ENCODE measurements at places on chromosomes 5 and 9.

GRCh38 chr5:127111112-127111511 lies 37.8 kb upstream of the C5orf63 start:
- DNase-seq = no peak

DNA sequence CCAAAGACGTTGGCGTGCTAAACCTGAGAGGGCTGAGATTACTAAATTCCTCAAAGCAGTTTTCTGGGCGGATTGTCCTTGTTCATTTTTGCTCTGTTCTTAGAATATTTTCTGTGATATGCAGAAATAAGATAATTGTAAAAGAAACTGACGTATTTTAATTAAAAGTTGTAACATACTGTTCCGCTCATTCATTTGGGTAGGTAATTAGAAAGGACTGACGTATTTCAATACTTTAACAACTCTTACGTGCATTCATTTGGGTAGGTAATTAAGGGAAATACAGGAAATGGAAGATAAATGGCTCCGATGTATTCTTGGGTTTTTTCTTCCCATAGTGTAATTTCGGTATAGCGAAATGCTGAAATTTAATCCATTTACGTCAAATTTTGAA lies 1.1 kb downstream of the OSTF1 start:
- no peak for DNase-seq

DNA sequence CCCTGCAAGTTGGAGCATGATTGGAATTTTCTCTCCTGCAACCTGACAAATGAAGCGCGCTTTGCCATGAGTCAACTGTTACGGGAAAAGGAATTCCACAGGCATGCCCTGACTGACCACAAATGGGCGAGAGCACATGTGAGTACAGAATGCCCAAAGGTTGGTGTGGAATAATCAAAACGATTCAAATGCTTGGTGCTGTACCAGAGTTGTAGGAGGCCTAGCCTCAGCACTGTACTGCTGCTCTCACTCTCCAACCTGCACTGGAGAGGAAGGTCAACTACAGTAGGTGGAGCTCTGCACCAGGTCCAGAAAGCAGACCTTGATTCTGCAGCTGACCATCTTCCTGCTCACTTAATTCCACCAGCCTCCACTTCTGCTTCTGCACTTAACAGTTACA lies 406.9 kb upstream of the ACTBL2 start:
- DNase-seq = peak; percentile 73

- peak; percentile 39 for DNase-seq
These were observed 4.4 kb downstream of the RC3H2 start for GRCh38 chr9:122900791-122901190.

- no peak for DNase-seq
These were observed 69.9 kb upstream of the NAA35 start for GRCh38 chr9:85871008-85871407.

GRCh38 chr9:135480071-135480939 lies 723 bp downstream of the PPP1R26 start:
- DNase-seq = peak; percentile 63

DNA sequence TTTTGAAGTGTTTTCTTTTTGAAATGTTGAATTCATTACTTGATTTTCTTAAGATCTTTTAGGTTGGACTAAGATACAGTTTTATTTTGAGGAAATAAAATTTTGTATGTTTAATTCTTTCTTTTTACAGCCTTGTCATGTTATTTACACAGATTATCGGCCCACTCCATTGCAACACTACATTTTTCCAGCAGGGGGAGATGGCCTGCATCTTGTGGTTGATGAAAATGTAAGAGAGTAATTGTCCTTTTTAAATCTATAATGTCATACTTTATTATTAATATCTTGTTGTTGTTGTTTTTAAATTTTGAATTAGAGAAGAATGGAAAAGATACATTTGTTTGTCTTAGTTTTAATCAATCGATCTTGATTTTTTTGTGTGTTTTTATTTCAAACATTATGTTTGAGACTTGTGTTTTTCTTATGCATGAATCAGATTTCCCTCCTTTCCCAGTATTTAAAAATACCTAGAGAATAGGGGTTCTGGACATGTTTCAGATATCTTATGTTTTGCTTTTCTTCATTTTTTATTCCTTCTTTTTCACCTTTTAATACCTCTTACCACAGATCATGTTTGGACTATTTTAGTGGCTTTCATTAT lies 36.7 kb downstream of the MTREX start:
- peak; percentile 84 for DNase-seq

DNA sequence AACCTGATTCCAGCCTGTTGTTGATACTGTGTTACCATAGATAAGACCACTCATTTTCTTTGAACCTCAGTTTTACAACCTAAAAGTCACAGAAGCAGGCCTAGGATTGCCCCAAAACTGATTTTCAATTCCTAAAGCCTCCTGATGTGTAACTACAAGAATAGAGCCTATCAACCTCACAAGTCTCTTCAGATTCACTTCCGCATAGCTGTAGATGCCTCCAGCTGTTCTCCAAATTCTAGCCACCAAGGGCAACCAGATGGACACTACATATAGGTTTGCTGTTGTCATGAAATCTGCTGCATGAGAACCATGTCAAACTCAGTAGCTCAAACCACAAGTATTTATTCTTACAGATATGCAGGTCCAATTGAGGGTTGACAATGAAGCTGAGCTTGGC lies 143.5 kb downstream of the SPATA31D1 start:
- DNase-seq = no peak

DNA sequence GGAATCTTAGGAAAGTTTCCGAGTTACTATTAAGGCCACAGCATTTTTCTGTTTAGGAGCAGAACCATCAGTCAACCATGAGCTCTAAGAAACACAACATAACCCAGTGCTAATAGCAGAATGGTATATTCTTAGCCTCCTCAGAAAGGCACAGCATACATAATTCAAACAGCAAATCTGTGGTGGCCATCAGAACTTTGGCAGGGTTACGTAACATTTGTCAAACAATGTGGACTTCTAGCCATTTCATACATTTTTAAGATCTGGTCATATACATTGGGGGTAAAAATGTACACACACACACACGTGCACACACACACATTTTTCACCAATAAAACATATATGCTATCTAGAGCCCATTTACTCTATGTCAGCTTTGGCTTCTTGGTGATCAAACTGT lies 225.2 kb downstream of the GNA14 start:
- no peak for DNase-seq

GRCh38 chr9:98132158-98132557 lies 13.1 kb upstream of the TRIM14 start:
- no peak for DNase-seq

DNA sequence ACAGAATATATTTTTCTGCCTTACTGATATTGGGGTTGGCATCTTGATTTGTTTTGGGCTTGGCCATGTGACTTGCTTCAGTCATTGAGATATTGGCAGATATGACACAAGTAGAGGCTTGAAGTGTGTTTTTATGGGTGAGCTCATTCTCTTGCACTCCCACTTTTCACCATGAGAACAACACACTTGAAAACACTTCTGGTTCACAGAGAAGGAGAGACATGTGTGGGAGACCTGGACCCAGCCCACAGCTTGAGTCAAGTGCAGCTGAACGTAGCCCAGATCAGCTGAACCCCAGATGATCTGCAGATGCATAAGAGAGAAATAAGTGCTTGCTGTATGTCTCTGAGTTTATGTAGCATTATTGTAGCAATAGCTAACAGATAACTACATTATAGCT lies 155.4 kb downstream of the SEMA6A start:
- no peak for DNase-seq

- DNase-seq = no peak
These were observed 39.4 kb upstream of the HMCN2 start for GRCh38 chr9:130226112-130226511.

DNA sequence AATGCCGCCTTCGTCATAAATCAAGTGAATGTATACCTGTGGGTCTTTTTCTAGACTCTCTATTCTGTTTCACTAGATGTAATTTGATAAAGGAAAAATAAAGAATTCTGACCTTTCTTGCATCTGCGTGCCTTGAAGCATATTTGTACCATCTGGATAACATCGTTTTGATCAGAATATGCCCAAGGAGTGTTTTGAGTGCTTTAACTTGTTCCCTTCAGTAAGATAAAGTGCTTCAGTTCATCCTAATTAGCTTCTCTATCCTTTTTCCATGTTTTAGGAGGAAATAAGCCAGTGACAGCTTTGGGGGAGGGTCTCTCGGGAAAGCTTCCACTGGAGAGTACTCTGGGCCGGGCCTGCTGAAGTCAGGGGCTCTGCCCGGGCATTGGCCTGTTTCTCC lies 113.5 kb upstream of the DAP start:
- DNase-seq = no peak

DNA sequence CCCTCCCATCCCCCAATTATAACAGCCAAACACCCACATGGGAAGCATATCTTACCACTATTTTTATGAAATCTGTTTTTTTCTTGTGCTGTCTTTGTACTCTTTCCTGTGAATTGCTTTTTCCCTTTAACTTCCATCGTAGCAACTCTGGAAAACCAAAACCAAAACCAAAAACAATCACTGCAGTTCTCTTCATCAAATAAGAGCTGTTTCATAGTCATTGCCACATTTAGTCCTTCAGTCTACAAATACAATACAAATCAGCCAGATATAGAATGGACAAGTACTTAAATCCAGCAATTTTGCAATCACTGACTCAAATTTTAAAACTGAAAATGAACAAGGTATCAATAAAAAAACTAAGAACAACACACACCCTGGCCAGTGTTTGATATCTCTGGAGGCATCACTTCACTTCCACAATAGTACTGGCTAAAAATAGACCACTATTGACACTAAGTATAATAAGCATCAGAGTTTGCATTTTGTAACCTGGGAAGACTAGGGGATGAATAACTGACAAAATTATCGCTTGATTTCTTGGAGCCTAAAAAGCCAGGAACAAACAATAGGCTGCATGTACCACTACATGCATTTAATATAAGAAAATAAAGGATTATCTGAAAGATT lies 5.4 kb downstream of the PUM3 start:
- DNase-seq = peak; percentile 52

- DNase-seq = no peak
These were observed 210.3 kb upstream of the TBC1D2 start for GRCh38 chr9:98465799-98466198.

DNA sequence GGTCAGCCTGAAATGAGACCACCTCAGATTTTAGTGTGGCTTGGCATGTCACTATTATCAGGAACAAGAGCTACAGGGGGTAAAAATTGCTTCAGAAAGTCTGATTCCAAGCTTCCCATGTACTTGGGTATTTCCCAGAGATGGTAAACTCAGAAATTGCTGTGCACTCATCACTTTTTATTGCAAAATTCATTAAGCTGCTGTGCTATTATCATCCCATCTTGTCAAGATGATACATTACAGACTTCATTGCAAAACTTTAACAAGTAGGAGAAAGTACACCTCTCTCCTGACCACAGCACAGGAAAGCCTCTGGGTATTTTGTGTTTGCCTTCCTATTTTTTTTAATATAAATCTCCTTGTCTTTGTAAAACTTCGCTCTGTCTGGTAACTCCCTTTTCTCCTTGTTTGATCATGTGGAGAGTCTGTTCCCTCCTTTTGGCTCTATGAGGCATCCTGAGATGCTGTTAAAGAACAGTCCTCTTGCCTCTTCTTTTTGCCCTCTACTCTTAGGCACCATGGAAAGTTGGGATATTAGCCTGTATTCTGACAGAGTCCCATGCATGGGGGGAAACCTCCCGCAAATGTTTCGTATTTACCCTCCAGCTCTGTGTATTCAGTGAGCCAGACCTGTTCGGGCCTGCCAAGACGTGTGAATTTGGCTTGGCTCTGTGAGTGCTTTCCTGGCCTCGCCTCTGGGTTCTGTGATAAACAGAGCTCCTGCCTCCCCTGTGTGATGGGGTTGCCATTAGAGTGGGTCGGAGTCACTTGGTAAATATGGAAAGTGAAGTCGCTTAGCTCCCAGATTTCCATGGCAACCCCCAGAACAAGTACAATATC lies 260.7 kb downstream of the NR3C1 start:
- DNase-seq = peak; percentile 39

DNA sequence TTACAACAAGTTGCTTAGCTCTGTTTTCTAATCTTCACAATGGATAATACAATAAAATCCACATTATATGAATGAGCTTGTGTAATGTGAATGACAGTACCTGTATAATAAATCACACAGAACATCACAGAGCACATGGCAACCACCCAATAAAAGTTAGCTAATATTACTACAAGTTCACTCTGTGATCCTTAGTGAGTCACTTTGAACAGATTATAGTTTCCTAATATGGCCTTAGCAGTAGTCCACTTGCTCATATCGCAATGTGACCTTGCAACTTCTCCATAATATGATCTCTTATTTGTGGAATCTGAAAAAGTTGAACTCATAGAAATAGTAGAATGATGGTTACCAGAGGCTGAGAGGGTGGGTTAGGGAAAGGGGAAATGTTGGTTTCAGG lies 361.3 kb downstream of the PTPRD start:
- DNase-seq = peak; percentile 16

GRCh38 chr9:76441551-76442322 lies 17.2 kb upstream of the GCNT1 start:
- peak; percentile 59 for DNase-seq

- DNase-seq = peak; percentile 30
These were observed 93.5 kb downstream of the SYK start for GRCh38 chr9:90894986-90895687.

DNA sequence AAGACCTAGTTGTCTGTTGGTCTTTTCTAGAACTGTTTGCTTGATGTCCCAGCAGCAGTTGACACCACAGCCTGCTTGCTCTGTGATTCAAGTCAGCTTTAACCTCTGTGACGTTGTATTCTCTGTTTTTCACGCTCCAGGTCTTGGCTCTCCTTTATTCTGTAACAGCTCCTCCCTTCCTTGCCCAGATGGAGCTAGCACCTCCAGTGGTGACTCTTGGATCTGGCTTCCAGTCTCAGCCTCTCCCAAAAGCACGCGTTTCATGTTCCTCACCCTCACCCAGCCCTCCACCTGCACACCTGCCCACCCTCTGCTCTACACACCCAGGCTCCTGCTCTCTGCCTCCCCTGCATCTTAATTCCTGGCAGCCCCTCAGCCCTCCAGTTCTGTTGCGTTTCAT lies 50.6 kb downstream of the DMRT1 start:
- DNase-seq = no peak

- no peak for DNase-seq
These were observed 4.3 kb upstream of the EMB start for GRCh38 chr5:50445296-50445949.

GRCh38 chr5:134600600-134600999 lies 32.0 kb downstream of the SAR1B start:
- peak; percentile 60 for DNase-seq

DNA sequence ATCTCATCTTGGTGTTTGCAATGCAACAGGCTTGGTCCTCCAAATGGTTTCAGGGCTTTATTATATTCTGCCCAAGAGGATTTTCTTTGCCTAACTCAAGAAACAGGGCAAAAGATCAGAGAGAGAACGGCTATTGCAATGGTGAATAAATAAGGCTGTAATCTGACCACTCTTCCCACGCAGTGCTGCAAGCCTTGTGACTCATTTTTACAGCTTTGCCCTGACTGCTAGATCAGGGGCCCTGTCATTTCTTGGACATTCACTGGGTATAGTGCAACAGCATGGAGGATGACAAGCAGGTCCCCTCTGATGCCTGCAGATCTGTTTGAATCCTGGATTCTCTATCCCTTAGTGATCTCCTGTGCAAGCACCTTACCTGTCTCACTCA lies 459.1 kb downstream of the EBF1 start:
- peak; percentile 51 for DNase-seq

- peak; percentile 19 for DNase-seq
These were observed 838.3 kb downstream of the TLE4 start for GRCh38 chr9:80410106-80410505.

- DNase-seq = peak; percentile 55
These were observed 835 bp downstream of the MCIDAS start for GRCh38 chr5:55226027-55226933.

All from adipocyte (in vitro differentiated cells).